ENCODE measurements at places on chromosomes 11 and 22.

DNA sequence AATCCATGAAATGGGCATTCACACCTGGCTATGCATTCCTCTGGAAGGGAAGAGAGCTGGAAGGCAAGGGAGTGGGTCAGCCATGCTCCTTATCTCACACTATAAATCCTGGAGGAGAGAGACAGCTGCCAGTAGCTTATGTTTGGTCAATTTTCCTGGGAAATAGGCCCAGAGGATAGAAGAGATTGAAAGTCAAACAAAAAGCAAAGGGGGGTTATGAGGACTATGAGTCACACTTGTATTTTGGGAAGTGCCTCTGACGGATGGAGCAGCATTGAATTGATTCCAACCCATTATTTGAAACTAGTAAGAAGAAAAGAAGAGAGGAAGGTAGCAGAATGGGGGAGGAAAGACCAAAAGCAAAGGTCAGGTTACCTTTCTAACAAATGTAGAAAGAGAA is 25.0 kb downstream of the SNX19 start:
- DNase-seq, result no peak

DNA sequence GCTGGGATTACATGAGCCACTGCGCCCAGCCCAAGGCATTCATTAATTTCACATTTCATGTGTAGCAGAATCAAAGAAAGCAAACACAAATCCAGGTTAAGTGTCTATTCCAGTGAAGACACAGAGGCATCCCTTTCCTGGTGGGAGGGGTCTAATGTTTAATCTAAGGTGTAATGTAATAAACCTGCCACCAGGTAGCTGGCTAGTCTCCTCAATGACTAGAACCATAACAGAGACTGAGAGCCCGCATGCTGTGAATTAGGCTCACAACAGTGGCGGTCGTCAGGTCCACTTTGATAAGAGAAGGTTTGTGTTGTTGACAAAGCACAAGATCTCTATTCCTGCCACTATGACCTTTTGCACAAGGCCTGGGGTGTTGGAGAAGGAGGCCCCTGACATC is 64.2 kb upstream of the ADA2 start:
- DNase-seq, result no peak

- peak; percentile 87 for DNase-seq
Measured at GRCh38 chr11:85844439-85845123, 10.6 kb upstream of the CCDC83 start.

GRCh38 chr22:36183446-36183845 is 18.2 kb downstream of the APOL4 start:
- DNase-seq, result no peak

DNA sequence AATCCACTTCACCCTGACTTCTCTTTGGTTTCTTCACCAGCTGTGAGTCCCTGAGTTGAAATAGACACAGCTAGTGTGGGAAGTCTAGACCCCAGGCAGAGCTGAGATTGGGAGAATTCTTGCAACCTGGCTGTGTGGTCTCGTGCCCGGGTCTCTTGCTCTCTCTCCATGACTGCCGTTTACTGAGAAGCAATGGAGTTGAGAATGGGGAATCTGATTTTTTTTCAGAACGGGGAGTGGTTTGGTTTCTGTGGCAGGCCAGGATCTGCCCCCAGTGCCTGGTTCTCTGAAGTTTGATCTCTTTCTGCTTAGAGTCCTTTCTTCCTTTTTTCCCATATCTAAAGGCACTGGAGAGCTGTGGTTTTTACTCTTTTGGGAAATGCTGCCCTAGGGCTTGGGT is 1.5 kb downstream of the SIDT2 start:
- DNase-seq, result no peak

DNA sequence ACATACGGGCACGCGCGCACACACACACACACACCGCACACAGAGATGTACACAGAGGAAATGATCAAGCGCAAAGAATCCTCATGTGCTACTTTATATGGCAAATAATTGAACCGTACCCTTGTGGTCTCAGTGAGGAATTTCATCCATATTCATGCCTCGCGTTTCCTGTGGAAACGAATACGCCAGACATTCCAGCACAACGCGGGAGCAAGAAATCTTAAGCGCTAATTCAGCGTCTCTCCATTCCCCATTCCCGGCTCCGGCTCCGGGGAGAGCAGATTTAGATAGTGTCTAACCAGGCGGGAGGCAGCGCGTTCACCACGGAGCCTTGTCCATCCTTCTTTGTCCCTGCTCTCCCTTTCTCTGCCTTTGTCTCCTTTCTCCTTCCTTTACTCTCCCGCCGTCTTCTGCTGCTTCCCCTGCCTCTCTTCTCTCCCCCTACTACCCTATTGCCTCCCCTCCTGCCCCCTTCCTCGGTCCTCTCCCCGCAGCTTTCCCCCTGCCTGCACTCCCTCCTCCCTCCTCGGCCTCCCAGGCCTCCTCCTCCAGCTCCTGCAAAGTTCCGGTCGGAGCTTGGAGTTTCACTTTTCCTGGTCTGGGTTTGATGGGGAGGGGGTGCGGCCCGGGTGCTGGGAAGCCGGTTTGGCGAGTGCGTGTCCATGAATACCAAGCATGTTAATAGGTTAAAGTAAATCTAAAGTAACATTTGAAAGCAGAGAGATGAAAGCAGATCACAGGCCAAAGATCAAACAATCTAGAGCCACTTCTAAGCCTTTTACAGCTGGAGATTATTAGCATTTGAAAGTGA is 579.3 kb downstream of the BUD13 start:
- peak; percentile 28 for DNase-seq

DNA sequence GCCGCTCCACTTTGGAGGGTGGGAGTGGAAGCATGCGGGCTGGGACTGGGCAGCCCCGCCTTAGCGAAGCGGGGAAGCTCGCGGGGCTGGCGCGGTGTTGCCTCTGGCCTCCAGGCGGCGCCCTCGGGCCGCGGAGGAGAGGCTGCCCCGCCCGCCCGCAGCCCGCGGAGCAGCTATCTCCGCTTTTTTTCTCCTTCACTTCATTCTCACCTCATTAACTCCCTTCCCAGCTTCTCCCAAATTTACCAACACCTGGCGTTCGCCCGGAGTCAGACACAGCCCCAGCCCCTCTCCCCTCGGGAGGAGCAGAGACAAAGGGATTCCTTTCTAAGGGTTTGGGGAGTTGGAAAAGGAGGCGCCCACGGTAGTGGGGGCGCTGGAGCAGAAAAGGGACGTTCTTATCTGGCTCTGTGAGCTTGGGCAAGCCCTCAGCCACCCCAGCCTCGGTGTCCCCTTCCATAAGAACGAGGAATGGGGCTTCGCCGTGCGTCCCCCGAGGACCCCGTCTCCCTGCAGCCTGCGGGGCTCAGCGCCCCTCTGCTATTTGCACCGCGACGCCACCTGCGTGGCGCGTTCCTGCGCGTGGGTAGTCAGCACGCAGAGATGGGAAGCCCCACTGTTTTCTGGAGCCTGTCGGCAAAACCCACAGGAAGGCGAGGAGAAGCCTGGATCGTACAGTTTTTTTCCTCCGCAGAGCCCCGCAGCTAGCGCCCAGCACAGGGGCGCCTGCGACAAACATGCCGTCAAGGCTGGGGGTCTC is 1.5 kb upstream of the WNT11 start:
- peak; percentile 84 for DNase-seq

DNA sequence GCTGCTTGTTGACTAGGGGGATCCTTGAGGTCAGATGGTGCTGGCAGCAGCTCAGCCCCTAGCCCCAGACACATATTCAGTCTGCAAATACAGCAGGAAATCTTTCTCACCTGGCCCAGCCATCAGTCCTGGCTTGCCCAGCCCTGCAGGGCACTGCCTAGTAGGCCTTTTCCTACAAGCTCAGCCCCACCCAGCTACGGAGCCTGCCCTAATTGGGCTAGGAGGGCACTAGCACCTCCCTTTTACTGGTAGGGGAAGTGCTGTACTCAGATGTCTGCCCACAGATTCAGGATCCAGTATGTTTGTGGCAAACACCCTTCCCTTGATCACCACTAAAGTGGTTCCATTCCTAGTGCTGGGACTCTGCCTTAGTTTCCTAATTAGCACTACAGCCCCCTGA is 257.1 kb upstream of the CADM1 start:
- DNase-seq, result no peak

DNA sequence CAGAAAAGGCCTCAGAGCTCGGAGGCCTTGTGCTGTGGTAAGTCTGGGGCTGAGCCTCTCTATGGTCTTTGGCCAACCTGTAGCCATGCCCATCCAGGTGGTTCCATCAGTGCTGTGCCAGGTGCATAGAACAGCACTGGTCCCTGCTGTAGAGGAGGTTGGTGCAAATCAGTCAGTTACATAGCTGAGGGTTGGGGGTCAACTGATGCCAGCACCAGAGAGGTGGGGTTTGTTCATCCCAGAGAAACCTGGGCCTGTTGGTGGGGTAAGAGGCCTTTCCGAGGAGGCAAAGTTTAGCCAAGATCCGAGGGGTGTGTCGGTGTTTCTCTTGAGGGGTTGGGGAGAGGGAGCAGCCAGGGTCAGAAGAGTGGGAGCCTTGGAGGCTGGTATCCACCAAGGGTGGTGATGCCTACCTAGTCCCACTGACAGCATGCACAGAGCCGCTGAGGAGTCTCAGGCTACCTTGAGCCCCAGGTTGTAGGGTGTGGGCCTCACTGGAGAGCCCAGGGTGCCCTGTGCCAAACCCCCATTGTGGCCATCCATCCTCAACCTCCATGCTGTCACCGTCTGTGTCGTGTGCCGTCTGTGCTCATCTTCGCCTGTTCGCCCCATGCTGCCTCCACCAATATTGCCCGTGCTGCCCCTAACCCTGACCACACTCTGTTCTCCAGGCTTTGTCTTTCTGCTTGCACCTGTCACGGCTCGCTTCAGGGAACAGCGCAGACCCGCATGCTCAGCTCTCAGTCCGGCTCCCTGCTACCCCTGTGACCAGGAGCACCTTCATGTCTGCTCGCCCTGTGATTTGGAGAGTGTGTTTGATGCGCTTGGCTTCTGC is 78.7 kb upstream of the SUSD2 start:
- DNase-seq, result no peak

DNA sequence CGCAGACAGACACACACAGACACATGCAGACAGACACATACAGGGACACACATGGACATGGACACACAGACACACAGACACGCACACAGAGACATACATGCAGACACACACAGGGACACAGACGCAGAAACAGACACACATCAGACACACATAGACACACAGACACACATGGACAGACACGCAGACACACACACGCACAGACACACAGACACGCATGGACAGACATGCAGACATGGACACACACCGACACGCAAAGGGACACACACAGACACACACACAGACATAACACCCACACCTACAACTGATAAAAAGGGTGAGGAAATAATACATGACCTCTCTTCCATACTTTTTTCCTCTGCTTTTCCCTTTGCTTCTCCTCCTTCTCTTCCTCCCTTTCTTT is 146.2 kb downstream of the HIPK3 start:
- DNase-seq, result no peak

DNA sequence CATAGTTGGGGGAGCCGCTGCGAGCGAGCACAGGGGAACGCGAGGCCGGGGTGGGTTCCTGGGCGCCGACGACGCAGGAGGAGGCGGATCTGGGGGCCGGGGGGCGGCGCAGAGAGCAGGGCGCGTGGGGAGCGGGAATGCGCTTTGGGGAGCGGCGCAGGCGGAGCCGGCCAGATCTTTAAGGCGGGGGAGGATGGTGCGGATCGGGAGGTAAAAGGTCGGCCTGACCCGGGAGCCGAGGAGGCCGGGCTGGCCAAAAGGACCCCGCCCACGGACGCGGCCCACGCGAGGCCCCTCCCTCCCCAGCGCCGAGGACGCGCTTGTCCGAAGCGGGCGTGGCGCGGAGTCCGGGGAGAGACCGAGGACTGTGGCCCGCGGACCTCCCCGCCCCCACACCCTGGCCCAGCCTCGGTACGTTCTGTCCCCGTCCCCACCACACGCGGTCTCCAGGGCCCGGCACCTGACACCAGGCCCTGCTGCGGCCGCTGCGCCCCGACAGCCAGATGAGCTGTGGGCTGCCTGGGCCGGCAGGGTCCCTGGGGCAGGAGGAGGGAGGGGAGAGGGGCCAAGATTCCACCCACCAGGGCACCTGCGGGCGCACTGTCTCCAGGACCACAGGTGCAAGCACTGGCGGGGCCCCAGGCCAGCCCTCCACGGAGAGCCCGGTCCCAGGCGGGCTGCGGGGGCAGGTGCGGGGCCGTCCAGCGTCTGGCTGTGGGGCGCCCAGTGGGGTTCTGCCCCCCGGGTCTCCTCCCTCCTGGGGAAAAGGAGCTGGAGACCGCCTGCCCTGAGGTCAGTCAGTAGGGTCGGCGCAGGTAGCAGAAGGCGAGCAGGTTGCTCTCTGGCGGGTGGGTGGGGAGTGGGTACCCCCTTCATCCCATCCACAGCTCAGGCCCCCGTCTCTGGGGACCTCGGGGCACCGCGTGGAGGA is 10.9 kb downstream of the PIM3 start:
- no peak for DNase-seq

- DNase-seq, result peak; percentile 79
Measured at GRCh38 chr11:62602141-62603071, 741 bp upstream of the MTA2 start.

- no peak for DNase-seq
Measured at GRCh38 chr11:9797300-9797699, 133.4 kb downstream of the SWAP70 start.

GRCh38 chr11:11432621-11433319 is 79.7 kb upstream of the CSNK2A3 start:
- DNase-seq, result peak; percentile 63

- no peak for DNase-seq
Measured at GRCh38 chr11:32952421-32952820, 59.8 kb downstream of the QSER1 start.

DNA sequence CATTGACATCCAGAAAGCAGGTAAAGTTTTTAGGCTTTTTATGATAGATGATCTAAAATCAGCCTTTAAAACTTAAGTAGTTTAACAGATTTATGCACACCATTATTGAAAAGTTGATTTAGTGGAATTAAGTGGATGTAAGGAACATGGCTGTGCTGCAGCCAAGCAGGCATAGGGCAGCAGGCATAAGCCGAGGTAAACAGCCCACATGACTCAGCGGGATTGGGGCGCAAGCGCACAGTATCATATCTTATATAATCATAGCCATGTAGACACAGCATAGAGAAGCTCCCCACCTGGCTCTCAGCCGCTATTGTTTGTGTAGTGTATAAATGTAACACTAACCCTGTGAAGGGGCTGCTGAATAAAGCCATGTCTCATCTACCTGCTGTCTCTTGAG is 157.5 kb downstream of the WNT11 start:
- no peak for DNase-seq

DNA sequence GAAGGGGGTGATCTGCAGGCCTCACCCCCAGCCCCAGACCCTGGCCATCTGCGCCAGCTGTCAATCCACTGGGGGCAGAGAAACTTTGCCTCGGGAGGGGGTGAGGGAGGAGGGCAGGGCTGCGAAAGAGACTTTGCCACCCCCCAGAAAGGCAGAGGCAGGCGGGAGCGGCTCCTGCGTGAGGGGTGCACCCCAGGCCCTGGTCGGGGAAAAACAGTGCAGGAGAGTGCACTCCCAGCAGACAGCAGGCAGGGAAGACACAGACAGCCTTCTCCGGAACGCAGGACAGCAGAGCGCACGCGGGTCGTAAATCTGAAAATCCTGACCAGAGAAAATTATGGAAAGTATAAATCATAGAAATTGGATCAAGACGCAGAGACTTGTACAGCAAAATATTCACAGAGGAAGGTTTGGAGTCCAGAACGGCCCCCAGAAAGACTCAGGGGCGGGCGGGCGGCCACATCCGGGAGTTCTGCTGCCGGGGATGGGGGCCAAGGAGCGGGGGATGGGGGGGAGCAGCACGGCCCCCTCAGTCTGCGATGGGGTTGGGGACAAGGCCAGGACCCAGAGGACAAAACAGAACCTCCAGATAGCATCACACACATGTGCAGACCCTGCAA is 8.0 kb upstream of the MRPL23 start:
- no peak for DNase-seq
